ENCODE measurements at places on chromosomes 11 and 22. TPM values are rescaled to one million over a fixed set of nuclear protein-coding genes. Genes with fewer than 3 reads are reported as not detected.

DNA sequence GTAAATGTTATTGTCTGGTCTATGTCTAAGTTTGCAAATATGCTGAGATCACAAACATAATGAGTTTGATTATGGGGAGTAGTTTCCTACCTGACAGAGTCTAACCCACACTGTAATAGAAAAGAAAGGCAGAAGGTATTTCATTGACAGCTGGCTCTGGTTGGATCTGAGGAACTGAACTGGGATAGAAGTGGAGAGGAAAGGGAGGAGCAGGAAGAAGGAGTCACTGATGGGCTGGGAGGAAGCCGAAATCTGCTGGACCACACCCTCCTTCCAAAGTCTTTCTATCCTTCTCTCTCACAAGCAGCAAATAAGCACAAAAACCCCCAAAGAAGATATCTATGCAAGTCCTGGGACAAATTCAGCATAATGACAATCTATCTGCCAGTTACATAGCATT, 11.7 kb downstream of the BLID start:
- peaks cover 29% of the 10 kb centered on the region for H3K27me3 ChIP-seq
- no peak overlapping the region for H3K27ac ChIP-seq
- no peak for DNase-seq
- H3K36me3 ChIP-seq = no peaks in the 10 kb centered on the region
- peaks cover 12% of the 10 kb centered on the region for H3K4me1 ChIP-seq

DNA sequence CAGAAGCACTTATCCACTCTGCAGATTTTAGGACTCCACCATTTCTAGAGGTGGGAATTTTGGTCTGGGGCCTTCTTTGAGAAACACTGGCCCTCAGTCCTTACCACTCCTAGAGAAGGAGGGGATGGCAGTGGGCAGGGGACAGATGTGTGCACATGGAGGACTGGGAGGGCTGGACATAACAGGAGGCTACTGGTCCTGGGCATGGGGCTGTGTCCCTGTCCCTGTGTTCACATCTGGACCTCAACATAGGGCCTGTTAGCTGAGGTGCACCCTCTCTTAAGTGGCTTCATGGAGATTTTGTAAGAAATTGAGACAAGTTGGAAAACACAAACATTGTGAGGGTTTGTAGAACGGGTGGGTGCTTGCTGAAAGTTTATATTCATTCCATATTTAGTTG, 103.4 kb downstream of the ATXN10 start:
- H3K4me3 ChIP-seq = no peak overlapping the region
- peaks cover 46% of the 10 kb centered on the region for H3K4me1 ChIP-seq
- H3K27ac ChIP-seq = peak overlapping the region; percentile 8
- no peaks in the 10 kb centered on the region for H3K27me3 ChIP-seq
- peak; percentile 16 for DNase-seq

DNA sequence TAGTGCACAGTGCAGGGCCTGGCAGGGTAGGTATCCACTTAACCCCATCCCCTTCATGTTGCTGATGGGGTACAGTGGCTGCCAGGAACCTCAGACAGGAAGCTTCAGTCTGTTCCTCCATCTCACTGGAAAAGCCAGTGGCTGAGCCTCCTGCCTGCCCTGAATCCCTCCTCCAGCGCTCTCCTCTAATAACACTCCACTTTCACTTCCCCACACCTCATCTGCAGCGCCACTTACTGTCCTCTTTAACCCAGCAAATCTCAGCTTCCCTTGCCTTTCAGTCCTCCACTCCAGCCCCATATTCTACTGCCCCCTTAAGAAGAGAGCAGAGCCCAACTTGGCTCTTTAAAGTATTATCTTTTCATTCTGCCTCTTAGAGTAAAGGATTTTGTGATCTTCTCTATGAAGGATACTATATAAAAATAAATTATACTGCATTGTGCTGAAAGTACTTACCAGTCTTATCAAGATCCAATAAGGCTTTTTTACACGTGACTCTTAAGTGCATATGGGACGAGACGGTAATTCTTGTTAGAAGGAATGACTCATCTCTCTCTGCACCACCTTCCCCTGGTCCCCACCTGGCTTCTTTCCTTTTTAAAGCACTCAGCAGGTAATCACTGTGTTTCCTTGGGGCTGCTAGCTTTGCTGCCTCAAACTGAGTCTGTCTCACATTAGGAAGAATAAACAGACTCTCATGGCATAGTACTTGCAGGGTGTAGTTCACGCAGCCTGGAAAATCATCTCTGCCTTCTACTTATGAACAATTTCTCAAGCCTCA, 238.0 kb upstream of the NARS2 start:
- no peaks in the 10 kb centered on the region for H3K36me3 ChIP-seq
- H3K4me1 ChIP-seq = no peaks in the 10 kb centered on the region
- no peaks in the 10 kb centered on the region for H3K27me3 ChIP-seq
- no peak overlapping the region for H3K27ac ChIP-seq
- H3K4me3 ChIP-seq = no peak overlapping the region
- DNase-seq = no peak

DNA sequence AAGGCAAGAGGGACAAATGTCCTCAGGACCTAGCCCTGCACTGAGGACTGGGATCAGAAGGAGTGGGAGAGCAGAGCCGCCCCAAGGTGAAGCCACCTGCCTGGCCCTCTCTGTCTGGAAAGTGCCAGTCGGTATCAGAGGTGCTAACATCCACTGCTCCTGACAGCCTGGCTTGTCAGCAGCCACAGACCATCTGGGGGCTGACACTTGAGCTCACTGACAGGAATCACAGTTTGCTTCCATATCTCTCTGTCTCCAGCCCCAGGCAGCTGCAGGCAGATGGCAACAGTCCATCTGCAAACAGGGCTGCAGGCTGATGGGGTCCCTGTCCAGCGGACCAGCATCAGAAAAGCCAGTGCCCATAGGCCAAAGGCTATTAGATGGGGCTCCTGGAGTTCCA, 5.5 kb downstream of the OPCML start:
- no peak overlapping the region for H3K27ac ChIP-seq
- H3K4me3 ChIP-seq = no peak overlapping the region
- DNase-seq = no peak
- no peaks in the 10 kb centered on the region for H3K36me3 ChIP-seq

DNA sequence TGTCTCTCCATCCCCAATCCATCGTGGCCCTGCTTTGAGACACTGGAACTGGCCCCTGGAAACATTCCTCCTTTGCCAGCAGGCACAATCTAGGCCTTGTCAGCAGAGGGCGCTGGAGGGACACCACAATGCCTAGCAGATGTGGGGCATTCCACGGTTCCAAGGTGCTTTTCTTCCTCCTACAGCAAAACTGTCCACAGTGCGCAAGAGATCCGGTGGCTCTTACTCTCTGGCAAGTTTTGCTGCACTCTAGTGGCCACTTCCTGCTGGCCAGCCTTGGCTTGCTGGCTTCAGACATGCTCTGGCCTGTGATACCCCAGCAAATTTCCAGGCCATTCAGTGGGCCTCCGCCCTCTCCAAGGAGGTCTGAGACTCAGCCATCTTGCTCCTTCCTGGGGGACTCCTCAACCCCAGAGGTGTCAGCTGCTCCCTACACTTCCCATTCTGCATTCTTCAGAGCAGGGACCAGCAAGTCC, 17.1 kb upstream of the RBM4B start:
- H3K27ac ChIP-seq = no peak overlapping the region
- DNase-seq = peak; percentile 88
- H3K27me3 ChIP-seq = no peaks in the 10 kb centered on the region
- H3K4me3 ChIP-seq = no peak overlapping the region
- H3K36me3 ChIP-seq = no peaks in the 10 kb centered on the region

DNA sequence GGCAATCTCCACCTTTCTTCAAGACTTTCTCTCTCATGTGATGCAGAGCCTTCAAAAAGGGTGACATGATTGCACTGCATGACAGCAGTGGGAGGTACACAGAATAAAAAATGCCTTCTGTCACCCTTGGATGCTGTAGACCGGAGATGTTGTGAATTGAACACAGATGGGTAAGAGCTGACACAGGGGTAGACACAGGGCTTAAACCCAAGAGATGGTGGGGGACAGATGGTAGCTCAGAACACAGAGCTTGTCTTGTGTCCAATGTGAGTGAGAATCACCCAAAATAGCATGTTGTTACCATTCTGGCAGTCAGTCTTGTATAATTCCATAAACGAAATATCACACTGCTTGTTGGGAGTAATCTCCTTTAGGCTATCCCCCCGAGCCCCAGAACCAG, 69.9 kb downstream of the JRKL start:
- H3K36me3 ChIP-seq = no peaks in the 10 kb centered on the region
- H3K4me1 ChIP-seq = peaks cover 3% of the 10 kb centered on the region
- no peaks in the 10 kb centered on the region for H3K27me3 ChIP-seq
- H3K27ac ChIP-seq = no peak overlapping the region

- no peak overlapping the region for H3K4me3 ChIP-seq
- no peaks in the 10 kb centered on the region for H3K4me1 ChIP-seq
- no peak overlapping the region for H3K27ac ChIP-seq
- no peaks in the 10 kb centered on the region for H3K36me3 ChIP-seq
- DNase-seq = no peak
- H3K27me3 ChIP-seq = no peaks in the 10 kb centered on the region
Observed at GRCh38 chr11:115272925-115273324, 231.3 kb downstream of the CADM1 start.

LMNTD2 gene
- 21.4 TPM for total RNA-seq

GRCh38 chr22:19523240-19524169, 705 bp downstream of the CLDN5 start:
- H3K4me3 ChIP-seq = no peak overlapping the region
- DNase-seq = peak; percentile 16
- no peaks in the 10 kb centered on the region for H3K36me3 ChIP-seq
- peaks cover 37% of the 10 kb centered on the region for H3K27me3 ChIP-seq

DNA sequence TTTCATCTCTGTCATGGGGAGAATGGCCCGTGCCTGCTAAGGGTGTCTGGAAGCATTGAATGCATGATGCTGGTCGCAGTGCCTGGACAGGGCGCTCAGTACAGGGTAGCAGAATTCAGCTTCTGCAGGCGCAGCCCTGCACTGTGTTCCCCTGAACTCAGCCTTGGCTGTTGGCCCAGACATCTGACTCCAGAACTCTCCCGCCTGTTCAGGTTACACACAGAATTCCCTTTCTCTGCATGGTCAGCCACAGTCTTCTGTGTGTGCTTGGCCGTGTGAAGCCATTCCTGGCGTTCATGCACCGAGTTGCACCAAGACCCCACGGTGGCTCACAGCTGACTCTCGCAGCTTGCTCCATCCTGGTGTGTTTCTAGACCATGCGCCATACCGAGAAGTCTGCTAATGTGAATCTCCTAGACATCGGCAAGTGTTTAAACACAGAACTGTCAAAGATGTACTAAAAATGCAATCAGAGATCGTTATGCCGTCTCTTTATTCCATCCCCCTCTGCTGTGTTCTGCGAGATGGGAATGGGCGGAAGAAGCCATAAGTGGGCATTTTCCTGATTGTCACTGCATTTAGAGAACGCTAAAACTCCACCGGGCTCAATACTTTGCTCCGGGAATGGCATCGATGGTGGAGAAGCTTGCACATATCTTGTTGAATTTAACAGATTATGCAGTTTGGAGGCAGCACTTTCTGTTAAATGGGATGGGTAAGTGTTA, 55.6 kb downstream of the MPPED1 start:
- H3K36me3 ChIP-seq = no peaks in the 10 kb centered on the region
- no peak for DNase-seq
- H3K27ac ChIP-seq = no peak overlapping the region
- no peaks in the 10 kb centered on the region for H3K4me1 ChIP-seq

DNA sequence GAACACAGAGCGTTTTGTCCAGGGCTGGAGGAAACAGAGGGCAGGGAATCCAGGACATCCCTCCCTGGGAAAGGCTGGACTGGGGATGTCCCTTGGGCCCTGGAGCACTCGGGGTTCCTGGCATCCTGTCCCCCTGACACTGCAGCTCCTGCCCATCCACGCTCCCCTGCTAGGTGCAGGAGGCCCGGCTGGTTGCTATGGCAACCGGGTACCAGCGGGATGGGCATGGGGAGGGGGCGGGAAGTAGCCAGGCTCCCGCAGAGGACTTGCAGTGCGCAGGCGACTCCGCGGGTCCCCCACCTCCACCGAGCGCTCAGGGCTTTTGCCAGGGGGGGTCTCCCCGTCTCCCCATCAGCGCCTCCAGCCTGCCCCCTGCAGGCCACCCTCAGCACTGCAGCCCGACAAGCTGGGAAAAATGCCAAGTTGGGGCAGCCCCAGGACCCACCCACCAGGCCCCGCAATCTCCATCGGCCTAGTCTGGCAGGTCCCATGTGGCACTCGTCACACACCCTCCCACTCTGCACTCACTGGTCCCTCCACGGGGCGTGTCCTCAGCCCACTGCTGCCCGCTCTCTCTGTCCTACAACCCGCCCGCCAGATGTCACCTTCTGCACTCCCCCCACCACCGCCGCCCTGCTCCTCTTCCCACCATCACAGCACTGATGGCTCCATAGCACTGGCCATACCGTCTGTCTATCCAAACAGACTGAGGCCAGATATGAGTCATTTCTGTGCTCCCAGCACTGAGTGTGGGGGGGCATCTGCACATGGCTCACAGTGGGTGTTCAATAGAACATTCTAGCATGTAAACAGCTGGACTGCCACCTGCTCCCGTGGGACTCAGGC, 31.5 kb downstream of the KIAA0930 start:
- no peak overlapping the region for H3K4me3 ChIP-seq
- DNase-seq = peak; percentile 38
- H3K27me3 ChIP-seq = no peaks in the 10 kb centered on the region
- peaks cover 44% of the 10 kb centered on the region for H3K36me3 ChIP-seq
- no peak overlapping the region for H3K27ac ChIP-seq
- peaks cover 6% of the 10 kb centered on the region for H3K4me1 ChIP-seq

GRCh38 chr11:68677432-68677831, 6.9 kb upstream of the GAL start:
- no peaks in the 10 kb centered on the region for H3K36me3 ChIP-seq
- no peak overlapping the region for H3K27ac ChIP-seq
- H3K27me3 ChIP-seq = peaks cover 5% of the 10 kb centered on the region
- no peak overlapping the region for H3K4me3 ChIP-seq
- no peaks in the 10 kb centered on the region for H3K4me1 ChIP-seq
- DNase-seq = no peak

All from B cell (primary cell).